NCI-H1417 treated with DMSO at 0.1 percent for 48 hours (cell line): ENCODE measurements at places on chromosomes 11 and 22.
A peak's percentile ranks its signal among the peaks of the same experiment; 100 is the strongest.

- DNase-seq: no peak
Observed at GRCh38 chr11:102712137-102712536, 6.6 kb upstream of the MMP27 start.

DNA sequence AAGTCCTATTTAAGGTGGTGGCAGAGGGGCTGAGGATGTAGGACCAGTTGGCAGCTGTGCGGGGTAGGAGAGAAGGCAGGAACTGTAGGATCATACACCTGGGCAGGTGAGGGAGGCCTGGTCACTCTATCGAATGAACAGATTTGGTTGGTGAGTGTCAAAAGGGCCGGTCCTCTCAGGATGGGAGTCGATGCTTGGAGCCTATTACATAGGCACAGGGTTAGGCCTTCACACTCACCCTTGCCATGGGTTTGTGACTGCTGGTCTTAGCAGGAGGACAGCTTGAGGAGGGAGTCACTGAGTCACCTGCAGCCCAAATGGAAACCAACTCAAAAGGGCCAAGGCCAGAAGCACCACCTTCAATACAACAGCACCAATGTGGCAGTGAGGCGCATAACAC is 80.2 kb upstream of the NARS2 start:
- no peak for DNase-seq

- no peak for DNase-seq
Observed at GRCh38 chr11:75341612-75342011, 9.8 kb downstream of the ARRB1 start.

- no peak for DNase-seq
Observed at GRCh38 chr11:119488256-119488995, 65.5 kb upstream of the THY1 start.

DNA sequence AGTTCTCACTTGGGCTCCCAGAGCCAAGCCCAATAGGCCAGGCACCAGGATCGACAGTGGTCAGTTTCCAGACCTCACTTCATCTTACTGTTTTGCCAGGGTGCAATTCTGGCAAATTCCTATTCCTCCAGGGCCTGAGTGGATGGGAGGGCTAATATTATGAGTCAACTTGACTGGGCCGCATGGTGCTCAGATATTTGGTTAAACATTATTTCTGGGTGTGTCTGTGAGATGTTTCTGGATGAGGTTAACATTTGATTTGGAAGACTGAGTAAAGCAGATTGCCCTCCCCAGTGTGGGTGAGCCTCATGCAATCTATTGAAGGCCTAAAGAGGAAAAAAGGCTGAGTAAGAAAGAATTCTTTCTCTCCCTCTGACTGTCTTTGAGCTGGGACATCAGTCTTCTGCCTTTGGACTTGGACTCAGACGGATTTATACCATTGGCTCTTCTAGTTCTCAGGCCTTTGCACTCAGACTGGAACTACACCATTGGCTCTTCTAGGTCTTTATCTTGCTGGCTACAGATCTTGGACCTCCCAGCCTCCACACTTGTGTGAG is 132.9 kb upstream of the ZBED5 start:
- DNase-seq: no peak

DNA sequence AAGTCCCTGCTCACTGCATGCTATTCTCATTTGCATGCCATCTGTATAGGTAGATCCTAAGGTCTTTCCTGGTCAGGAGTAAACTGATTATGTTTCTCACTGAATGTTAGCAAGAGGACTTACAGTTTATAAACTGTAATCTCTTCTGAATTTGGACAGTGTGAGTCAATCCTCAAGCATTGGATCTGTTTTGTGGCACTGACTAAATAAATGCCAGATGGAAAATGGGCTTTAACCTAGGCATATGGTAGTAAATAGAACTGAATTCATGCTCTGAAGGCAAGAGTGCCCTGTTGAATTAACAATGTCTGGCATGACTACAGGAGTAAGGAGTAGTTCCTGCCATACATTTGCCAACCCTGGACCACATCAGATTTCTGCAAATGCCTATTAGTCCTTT is 11.4 kb downstream of the FAM181B start:
- no peak for DNase-seq

GRCh38 chr11:15476371-15476917 is 361.7 kb downstream of the INSC start:
- DNase-seq: no peak

GRCh38 chr11:127114035-127114434 is 113.5 kb upstream of the KIRREL3 start:
- DNase-seq: no peak

DNA sequence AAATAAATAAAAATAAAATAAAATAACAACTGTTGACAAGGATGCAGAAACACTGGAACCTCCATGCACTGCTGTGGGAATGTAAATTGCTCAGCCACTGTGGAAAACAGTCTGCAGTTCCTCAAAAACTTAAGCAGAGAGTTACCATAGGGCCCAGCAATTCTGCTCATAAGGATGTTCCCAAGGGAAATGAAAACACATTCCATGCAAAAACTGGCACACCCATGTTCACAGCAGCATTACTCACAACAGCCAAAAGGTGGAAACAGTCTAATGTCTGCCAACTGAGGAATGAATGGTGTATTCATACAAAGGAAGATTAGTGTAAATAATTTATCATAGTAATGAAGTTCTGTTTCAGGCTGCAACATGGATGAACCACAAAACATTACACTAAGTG is 3.2 kb upstream of the KRTAP5-10 start:
- DNase-seq: no peak

DNA sequence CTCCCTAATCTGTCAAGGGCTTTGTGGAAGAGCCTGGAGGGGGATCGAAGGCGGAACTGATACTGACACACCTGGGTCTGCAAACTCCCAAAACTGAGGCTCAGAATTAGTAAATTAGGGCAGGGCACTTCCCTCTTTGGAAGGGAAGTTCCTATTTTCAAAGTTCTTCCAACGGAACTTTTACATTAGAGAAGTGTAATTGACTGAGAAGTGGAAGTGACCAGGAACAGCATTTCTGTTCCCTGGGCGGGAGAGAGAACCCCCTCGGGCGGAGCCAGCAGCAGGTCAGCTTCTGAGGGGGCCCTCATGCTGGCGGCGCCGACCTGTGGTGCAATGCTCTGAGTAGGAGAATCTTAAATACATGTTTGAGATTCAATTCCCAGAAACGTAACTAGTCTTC is 1.1 kb upstream of the CBL start:
- no peak for DNase-seq

- no peak for DNase-seq
Observed at GRCh38 chr11:121889186-121889585, 226.8 kb downstream of the BLID start.

DNA sequence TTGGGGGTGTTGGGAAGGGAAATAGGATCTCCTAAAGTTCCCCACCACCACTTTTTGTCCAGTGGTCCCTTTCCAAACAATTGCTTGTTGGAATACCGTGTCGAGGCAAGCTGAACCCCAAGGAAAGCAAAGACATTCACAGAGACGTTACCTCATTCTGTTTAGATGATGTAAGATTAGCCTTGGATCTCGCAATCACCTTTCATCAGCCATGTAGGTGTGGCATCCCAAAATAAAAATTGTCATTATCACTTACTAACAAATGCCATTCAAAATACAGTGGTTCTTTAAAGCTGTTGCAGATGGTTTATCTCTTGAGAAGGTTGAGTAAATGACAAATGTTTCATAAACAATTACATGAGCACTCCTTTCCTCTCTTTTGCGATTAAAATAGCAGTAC is 86.5 kb upstream of the SLC25A18 start:
- DNase-seq: no peak

- no peak for DNase-seq
Observed at GRCh38 chr22:19082793-19083192, 39.4 kb downstream of the DGCR2 start.

- no peak for DNase-seq
Observed at GRCh38 chr22:28992565-28993356, 68.9 kb downstream of the C22orf31 start.

DNA sequence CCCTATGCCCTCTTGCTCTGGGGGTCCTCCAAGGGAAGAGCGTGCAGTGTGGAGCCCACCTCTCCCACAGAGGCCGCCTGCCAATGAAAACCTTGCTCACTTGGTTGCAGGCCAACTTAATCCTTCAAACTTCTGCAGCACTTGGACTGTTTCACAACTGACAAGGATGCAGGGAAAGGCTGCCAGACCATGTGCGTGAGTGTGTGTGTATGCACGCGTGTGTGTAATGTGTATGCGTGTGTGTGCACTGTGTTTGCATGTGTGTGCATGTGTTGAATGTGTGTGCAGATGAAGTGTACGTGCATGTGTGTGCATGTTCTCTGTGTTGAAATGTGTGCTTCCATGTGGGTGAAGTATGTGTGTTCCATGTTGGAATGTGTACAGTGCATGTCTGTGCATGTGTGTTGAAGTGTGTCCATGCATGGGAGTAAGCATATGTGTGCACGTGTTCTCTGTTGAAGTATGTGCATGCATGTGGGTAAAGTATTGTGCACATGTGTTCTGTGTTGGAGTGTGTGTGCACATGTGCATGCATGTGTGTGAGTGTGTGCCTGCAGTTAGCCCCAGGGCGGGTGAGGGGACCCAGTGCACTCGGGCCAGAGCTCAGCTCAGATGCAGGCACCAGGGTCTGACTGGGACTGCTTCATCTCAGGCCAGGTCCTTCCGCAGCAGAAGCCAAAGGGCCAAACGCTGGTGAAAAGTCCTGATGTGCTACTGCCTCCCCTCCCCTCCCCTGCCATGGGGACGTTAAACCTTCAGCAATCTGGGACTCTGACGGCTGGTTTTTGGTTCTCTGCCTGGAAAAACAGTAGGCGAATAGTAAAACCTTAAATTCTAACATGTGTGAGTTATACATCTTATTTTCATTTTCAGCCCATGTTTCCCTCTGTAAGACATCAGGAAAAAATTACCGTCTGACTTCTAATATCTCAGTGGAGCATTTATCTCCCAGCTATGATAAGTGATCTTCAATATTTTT is 72.0 kb downstream of the FLI1 start:
- no peak for DNase-seq

- DNase-seq: no peak
Observed at GRCh38 chr22:39706376-39707140, 136.0 kb downstream of the CACNA1I start.

DNA sequence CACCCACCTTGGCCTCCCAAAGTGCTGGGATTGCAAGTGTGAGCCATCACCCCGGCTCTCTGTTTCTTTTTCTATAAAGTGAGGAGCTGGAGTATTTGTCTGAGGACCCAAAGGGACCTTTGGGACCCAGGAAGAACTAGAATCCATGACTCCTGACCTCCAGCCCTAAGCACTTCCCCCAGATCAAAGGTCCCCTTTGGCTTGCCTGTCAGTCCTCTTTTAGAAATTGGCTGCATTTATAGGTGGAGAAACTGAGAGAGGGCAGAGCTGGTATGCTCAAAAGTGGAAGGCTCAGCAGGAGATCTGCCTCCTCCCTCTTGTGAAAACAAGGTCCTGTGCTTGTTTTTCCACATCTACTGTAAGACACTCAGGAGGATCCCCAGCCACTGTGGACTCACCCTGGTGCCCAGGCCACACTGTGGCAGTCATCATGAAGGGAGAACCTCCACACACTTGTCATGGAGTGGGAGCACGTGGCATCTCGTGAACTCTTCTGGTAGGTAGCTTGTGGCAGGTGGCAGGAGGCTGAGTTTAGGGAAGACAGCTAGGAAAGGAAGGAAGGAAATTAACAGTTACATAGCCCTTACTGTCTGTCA is 12.4 kb upstream of the PLEKHA7 start:
- DNase-seq: no peak

GRCh38 chr11:655036-655726 is 18.1 kb downstream of the DRD4 start:
- DNase-seq: no peak

GRCh38 chr11:36147491-36147890 is 141.7 kb downstream of the COMMD9 start:
- DNase-seq: no peak

GRCh38 chr11:107741044-107741823 is 29.4 kb upstream of the SLN start:
- no peak for DNase-seq

DNA sequence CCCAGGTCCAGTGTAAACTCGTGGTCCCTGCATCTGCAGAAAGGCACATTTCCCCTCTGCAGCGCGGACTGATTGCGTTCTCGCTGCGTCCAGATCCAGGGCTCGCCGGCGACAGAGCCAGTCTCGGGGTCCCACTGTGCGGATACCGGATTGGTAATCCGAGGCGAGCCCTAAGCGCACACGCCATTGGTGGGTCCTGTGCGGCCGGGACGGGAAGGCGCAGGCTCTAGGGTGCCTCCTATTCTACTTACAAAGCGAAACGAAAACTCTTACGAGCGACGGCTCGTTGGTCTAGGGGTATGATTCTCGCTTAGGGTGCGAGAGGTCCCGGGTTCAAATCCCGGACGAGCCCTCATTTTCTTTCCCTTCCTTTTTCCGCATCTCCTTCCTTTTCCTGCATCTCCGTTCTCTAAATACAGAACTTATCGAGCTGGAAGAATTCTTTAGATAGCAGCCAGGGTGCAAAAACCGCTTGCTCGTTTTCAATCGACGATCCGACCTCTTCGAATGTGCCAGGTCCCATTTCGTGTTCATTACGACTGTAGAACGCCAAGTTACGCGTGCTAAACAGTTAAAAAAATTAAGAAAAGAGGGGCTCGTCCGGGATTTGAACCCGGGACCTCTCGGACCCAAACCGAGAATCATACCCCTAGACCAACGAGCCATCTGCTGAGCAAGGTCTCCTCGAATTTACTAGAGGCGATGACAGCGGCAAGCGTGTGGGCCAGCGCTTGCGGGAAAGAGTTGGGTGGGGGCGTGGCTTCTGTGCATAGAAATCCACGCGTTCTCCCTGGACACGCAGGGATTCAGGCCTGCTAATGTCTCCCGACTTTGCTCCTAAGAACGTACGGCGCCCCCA is 29.2 kb upstream of the WNT11 start:
- DNase-seq: peak; percentile 79

DNA sequence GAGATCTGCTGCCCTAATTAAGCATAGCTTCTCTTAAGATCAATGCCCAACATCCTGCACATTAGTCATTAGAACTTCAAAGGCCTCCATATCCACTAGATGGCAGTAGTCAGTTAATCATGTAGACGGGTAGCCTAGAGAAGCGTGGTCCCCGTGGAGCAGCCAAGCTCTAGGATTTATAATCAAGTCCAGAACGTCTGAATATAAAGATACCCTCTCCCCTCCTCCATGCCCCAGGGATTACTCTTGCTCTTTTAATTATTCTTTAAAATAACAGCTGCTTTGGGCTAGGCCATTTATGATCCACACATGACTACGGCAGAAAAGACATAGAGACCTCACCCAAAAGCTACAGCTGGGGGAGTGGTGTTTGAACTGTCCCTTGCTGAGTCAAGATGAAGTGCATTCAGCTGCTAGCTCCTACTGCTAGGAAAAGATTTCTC is 327.6 kb upstream of the PLET1 start:
- DNase-seq: peak; percentile 89

GRCh38 chr11:2817431-2817830 is 68.1 kb downstream of the CDKN1C start:
- no peak for DNase-seq
